ENCODE measurements at places on chromosomes 6 and 20.

DNA sequence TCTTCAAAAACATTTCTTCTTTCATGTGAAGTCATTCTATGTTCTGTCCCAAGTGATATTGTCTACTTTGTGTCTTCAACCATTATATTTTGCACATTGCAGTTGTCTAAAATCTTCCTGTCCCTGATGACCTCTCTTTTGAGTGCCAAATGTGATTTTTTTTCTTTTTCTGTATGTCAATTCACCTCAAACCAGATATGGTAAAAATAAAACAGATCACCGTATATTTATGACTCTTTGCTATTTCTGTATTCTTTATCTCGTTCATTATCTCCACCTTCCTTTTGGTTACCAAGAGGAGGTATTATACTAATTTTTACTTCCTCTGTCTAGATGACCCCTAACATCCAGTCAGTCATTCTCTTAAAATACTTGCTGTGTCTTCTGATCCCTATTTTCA, 165.2 kb downstream of the GRIK2 start:
- DNase-seq: no peak

DNA sequence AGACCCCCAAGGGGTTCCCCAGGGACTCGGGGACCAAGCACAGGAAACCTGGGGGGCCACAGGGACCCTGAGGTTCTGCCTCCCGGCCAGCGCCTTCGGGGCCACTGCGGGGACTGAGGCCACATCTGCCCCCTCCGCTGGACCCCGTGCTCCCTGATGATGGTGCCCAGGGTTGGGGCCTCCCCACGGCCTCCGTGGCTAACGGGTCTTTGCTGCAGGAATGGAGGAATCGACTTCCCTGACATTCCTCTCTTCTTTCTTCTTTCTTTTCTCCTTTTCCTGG, 330.2 kb downstream of the TAF4 start:
- no peak for DNase-seq

GRCh38 chr6:31681135-31681671, 336 bp upstream of the LY6G5C start:
- no peak for DNase-seq

GRCh38 chr6:169046021-169046420, 207.6 kb downstream of the THBS2 start:
- no peak for DNase-seq

Measured in cortex of kidney (tissue), 1 donor.